ENCODE measurements at places on chromosomes 3 and 15.

GRCh38 chr3:24096695-24097290, 151.7 kb downstream of the NR1D2 start:
- DNase-seq, result no peak

- DNase-seq, result no peak
Measured at GRCh38 chr3:125715651-125716050, 120.4 kb upstream of the OSBPL11 start.

DNA sequence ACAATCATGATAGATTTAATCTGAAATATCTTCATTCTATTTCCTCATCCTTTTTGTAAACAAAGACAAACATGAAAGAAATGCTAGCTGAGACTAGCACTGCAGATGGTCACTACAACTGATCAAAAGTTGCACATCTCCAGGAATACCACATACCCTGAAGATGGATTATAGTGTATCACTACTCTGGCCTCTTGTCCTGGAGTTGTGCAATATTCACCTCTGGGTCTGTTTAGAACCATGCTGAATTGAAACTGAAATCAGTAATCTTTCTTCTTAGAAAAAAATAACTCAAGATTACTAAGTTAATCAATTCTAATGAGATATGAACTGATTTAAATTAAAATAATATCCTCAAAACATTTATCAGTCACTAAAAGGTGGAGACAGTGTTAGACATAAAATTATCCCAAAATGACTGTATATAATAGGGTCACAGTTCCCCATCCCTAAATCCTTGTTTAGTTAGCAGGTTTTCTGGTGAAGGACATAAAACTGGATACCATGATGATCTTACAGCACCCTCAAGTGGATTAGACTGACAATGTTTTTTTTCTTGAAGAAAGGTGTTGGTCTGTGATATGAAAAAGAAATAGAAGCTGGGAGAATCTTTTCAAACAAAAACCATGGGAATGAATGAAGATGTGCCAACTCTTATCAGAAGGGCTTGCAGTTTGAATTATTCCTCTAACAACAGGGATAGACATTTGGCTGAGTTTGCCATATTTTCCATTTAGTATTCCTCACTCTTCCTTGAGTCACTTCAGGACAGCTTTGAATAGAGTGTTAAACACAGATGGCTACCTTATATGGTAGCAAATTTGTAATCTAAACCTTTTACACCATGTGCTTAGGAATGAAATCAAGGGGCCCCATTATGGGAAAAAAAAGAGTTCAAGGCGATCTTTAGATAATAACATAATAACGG, 7.1 kb upstream of the TTC14 start:
- no peak for DNase-seq

DNA sequence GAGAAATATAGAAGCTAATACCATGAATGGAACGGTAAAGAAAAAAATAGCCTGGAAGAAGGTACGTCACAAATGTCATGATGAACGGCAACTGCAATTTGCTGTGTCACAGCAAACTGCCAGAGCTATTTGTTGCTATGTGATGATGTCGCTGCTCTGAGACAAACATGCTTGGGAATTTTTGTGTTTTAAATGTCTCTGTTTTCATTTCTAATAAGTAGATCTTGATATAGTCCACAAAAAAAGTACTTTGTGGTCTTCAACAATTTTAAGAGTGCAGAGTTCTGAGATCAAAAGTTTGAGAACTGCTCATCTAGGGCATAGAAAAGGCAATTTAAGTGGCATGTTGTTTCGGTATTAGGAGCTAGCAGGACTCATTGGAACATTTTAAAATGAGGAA, 4.3 kb upstream of the NR1D2 start:
- no peak for DNase-seq

Measured in stimulated activated CD4-positive, alpha-beta T cell treated with anti-CD3 and anti-CD28 coated beads, Interleukin-1b, Interleukin-23, amount 100 ng/mL, for 24 hours (primary cell).